Activated T-helper 1 cell treated with Interleukin-2 at 50 U/mL for 16 hours (primary cell): ENCODE measurements at places on chromosomes 1 and 21.
A peak's percentile ranks its signal among the peaks of the same experiment; 100 is the strongest.

DNA sequence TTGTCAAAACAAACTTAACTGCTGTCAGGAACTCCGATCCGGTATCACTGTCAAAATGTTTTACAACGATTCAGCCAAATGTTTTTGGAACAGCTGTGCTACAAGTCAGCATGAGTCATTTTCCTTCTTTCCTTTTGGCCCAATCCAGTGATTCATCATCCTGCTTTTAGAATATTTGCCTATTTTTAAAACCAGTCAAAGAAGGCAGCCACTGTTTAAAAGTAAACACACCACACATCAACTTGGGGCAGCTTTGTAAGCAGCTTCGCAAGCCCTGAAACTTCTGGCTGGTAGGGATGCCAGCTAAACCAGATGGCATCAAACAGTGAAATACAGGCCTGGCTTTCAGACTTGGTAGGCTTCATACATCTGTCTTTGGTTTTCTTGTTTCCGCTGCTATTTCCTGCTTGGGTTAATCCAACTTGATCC is 14.9 kb downstream of the MAP3K7CL start:
- no peak for DNase-seq

DNA sequence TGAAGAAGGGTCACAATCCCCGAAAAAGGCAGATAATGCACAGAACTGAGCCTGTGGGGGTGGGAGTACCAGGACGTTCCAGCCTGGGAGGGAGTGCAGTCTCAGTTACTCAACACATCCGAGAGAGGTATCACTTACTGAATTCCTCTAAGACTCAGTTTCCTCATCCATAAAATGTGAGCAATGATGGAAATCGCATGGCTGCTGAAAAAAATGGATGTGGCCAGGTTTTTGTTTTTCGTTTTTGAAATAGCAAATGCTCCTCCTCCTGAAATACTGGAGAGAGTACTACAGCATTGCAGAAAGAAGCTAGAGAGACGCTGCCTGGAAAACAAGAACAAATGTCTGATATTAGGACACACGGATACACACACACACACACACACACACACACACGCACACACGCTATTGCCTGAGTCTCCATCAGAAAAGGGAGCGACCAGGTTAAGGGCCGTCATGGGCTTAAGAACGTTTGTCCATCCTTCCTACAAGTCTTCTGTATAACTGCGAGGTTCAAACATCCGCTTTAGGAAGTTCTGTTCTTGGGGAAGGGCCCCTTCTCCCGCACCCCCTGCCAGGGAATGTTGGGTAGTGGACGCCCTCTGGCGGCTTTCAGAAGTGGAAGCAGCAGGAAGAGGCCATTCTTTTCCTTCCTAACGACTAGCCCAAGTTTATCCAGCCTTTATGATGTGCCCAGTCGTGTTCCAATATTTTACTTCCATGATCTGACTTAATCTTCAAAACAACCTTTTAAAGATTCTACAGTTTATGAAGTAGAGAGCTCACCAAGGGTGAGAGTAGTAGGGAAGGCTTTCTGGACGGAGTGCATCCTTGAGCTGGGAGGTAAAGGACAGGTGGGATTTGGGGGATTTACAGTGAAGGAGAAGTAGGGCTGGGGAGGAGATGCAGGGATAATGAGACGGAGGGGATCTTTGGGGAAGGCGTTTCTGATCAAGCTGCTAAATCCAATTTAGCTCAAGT is 699 bp upstream of the NES start:
- no peak for DNase-seq

DNA sequence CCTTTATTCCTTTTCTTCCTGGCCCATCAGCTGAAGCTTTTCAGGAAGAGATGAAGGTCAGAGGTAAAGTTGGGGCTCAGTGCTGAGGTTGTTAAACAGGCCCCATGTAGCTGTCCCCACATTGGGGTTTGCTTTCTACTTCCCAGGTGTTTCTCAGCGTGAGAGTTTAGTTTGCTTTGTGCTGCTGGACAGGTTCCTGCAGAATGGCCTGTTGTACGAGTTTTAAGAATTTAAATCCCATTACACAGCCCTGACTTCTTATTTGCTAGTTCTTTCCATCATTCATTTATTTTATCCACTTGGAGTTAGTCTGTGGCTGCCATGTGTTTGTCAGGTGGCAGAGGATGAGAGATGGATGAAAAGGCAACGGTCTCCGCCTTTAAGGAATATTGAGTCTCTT is 19.2 kb downstream of the CTPS1 start:
- DNase-seq = no peak

- DNase-seq = no peak
These were observed 5.8 kb downstream of the SERINC2 start for GRCh38 chr1:31418626-31419323.

GRCh38 chr1:189027512-189027911 is 1450.2 kb downstream of the BRINP3 start:
- no peak for DNase-seq

DNA sequence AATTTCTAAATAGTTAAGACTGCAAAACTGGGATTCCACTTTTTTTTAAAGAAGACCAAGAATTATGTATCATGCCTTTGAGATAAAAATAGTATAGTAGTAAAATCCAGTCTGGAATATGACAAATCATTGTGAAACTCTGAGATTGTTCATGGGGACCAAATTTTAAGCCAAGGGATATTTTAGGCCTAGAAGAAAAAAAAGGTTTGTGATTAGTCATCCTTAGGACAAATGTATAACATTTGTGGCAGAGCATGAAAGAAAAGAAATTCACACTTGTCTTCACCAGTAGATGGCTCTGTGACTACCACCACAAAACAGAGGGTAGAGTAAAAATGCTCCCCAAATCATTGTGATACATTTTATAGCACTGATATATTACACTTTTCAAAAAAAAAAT is 226.1 kb downstream of the KCTD3 start:
- DNase-seq = no peak

DNA sequence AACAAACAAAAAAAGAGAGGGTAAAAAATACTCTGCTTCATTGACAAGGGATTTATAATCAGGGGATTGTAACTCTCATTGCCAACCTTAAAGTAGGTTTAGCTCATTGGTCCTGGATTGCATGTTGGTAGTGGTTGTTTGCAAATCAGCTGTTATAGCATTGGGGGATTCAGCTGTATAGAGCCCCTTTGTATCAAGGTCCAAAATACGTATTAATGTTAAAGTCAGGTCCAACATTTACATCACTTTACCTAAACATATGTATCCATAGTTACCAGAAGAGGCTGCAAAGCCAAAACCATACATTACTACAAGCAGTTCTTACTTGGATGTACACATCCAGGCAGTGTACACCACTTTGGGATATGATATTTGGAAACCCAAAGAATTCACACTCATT is 29.4 kb downstream of the RPS27 start:
- DNase-seq = no peak

GRCh38 chr1:206012086-206012859 is 9.1 kb upstream of the RAB7B start:
- no peak for DNase-seq

DNA sequence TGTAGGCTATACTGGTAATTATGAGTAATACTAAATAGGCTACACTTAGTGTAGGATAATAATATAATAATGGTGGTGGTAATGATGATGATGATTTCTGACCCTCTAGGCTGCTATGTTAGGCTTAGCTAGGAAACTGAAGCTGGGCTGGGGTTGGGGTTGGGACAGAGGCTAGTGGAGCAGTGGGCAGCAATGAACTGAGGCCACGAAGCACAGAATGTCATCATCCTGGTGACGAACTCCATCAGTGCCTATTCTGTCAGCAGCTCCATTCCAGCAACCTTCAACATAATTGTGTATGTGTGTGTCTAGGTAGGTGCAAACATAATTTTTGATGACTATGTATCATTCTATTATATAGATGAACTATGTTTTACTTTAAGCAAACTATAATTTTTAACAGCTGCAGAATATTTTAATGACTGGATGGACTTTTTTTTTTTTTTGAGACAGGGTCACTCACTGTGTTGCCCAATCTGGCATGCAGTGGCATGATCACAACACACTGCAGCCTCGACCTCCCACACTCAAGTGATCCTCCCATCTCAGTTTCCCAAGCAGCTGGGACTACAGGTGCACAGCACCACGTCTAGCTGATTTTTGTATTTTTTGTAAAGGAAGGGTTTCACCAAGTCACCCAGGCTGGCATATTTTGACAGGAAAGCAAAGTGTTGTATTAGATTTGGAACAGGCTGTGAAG is 12.9 kb upstream of the CLIC4 start:
- no peak for DNase-seq

DNA sequence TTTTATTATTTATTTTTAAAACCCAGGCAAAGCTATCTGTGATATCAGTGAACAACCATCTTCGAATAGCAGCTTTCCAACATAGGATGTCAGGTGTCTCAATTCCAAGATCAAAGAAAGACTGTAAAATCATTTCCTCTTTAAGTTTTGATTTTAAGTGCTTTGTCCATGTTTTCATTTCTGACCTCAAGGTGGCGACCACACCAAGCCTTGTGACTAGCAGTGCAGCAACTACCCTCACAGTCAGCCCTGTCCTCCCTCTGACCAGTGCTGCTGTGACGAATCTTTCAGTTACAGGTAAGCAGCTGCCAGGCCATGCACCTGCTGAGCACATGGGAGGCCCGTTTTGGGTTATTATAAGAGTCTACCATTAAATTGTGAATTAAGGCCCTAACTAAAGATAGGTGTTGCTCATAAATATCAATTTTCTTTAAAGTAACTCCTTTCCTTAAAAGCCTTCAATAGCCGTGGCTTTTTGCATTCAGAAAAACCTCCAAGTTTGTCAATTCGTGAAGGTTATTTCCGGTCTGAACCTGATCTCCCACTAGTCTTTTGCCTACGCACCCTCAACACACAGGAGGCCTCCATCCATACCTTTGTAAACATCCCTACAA is 117.0 kb downstream of the CD247 start:
- peak; percentile 23 for DNase-seq

- no peak for DNase-seq
These were observed 5.8 kb downstream of the AVPR1B start for GRCh38 chr1:206111271-206111927.

GRCh38 chr1:161738627-161739287 is 10.8 kb upstream of the DUSP12 start:
- peak; percentile 26 for DNase-seq

- no peak for DNase-seq
These were observed 171.3 kb upstream of the USP24 start for GRCh38 chr1:55386456-55386855.

DNA sequence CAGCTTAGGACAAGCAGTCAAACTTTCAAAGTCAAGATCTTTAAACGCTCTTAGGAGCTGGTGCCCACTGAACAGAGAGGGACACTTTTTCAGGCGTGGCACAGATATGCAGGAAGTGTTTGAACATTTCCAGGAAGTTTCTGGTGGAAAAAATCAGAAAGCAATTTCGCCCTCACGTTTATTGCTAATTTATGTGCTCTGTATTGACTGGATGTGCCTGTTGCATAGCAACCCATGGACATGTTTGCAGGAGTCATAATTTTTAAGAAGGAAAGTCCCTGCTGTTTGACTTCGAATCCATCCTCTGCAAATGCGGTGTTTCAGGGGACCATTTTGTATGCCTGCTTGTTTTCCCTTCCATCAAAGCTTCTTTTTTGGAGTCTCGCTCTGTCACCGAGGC is 239.9 kb upstream of the IRF2BP2 start:
- DNase-seq = no peak

- DNase-seq = no peak
These were observed 79.0 kb upstream of the SYT6 start for GRCh38 chr1:114232691-114233090.

DNA sequence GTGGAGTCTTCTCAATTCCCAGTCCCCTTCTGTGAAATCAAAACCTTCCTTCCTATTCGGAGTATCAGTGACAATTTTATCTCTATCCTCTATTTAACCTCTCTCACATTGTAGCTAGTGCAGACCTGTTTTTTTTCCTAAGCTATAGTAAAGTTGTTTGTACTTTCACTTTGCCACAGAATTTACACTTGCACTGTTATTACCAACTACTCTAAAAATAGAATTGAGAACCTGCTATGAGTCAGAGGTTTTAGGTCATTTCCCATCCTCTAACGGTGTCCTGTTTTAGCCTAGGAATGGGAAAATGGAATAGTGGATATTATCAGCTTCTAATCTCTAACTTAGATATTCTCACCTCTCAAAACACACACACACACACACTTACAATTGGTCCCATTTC is 862.7 kb downstream of the NCAM2 start:
- no peak for DNase-seq

DNA sequence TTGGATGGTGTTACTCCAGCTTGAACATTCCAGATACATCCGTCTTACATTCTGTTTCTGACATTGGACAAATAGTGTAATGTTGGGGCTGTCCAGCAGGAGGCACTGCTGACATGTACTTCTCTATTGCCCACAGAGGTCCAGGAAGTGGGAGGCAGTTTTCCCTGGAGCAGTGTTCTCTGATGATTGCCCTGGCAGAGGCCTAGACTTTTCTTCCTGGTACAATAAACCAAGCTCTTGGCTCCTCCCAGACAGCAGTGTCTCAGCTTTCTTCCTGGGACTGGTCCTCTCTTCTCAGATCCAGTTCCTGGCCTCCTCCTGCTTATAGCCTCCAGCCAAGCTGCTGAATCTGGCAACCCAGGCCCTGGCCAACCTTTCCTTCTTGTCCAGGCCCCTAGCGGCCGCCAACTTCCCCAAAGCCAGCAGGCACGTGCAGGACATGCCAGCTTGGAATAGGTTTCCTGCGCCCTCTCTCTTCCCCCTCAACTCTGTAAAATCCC is 14.9 kb upstream of the IFNLR1 start:
- DNase-seq = peak; percentile 29

GRCh38 chr1:62573675-62574074 is 23.6 kb upstream of the ANGPTL3 start:
- DNase-seq = no peak

DNA sequence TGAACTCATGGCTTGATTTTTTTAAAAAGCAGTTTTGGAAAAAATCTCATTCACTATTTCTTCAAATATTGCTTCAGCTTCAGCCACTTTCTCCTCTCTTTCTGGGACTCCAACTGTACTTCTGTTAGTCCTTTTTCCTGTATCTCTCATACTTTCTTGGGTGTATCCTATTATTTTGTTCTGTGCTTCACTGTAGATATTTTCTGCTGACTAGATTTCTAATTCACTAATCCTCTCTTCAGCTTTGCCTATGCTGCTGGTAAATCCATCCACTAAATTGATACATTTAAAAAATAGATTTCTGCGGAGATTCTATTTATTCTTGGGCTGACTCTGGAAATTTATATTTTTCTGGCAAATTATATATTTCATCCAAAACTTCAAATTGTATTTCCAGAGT is 4.9 kb upstream of the KCNE2 start:
- DNase-seq = no peak
